ENCODE measurements at places on chromosomes 12 and 14.

DNA sequence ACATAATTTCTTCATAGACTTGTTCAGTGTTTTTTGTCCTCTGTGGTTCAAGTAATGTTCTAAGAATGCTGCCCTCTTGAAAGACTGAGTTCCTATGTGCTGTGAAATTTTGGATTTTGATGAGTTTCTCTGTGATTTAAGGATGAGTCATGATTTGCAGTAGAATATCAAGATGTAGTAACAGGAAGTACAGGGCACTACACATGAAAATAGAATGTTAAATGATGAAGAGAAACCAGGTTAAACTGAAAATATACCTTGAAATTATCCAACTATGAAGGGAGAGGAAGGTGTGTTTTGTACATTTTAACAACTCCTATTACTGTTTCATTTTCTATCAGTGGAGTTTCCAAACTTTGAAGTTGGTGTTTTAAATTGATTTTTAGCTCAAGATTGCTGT, 4.8 kb downstream of the ELK3 start:
- no peak for DNase-seq

GRCh38 chr12:80814453-80814852, 97.7 kb downstream of the MYF5 start:
- no peak for DNase-seq

DNA sequence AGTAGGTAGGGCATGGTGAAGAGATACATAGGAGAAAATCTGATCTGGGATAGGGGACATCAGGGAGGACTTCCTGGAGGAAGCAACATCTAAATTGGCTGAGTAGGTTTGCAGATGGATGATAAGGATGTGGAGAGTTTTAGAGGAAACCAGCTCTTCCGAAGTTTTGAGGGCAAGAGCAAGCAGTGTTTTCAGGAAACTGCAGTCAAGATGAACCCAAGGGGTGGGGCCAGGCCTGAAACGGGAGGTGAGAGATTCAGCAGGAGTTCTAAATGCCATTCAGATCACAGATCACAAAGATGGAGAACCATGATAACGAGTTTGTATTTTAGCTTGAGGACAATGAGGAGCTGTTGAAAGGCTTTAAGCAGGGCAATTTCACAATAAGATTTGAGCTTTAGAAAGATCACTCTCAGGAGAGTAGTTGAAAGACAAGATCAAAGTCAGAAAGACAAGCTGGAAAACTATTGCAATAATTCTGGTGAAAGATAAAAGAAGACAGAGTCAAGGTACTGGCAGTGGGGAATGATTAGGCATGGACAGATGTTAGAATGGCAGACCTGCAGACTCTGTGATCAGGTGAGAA, 70.1 kb upstream of the PLXNC1 start:
- DNase-seq = no peak

- no peak for DNase-seq
Measured at GRCh38 chr12:60197589-60197988, 601.8 kb downstream of the SLC16A7 start.

DNA sequence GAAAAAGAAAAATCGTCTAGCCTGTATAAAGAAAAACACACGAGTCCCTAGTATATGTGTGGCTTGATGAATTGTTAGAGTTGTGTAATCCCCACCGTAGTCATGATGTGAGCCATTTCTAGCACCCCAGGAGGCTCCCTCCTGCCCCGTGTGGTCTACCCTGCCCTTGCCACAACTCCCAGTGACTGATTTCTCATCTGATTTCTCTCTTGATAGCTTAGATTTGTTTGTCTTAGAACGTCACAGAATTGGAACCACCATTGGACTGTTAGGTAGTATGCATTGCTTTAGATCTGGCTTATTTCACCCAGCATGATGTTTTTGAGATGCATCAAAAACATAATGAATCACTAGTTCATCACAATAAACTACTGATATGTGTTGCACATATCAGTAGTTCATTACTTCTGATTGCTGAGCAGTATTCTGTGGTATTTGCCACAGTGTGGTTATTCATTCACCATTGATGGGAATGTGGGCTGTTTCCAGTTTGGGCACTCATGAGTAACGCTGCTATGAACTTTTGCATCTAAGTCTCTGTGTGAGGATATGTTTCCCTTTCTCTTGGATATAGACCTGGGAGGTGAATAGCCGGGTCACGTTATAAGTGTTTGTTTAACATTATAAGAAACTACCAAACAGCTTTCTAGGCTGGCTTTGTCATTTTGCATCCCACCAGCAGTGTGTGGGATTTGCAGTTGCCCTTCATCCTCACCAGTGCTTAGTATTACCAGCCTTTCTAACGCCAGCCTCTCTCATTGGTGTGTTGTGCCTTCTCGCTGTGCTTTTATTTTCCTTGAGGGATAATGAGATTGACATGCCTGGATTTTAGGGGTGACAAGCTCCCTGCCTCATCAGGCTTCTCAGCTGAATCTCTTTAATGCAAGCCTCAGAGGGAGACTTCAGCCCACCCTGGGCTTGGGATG, 31.9 kb upstream of the NCOR2 start:
- no peak for DNase-seq

DNA sequence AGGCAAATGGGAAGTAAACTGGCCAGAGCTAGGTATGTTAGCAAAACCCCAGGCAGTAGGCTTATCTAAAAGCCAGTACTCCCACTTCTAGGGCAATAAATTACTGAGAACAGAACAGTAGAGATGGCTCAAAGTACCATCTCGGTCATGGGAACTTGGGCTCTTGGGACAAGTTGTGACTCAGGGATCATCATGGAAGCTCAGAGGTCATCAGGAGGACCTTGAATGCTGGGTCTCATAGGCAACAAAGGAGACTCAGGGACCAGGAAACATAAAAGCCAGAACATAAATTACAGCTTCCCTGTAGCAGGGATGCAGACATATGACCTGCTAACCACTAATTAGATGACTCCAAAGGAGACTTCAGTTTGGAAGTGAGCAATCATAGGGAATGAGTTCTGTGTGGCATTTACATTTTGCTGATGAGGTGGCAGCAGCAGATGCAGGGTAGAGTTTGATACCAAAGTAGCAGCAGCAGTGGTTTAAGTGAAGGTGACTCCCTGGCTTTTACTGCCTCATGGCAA, 97.6 kb upstream of the SCAF11 start:
- DNase-seq = no peak

DNA sequence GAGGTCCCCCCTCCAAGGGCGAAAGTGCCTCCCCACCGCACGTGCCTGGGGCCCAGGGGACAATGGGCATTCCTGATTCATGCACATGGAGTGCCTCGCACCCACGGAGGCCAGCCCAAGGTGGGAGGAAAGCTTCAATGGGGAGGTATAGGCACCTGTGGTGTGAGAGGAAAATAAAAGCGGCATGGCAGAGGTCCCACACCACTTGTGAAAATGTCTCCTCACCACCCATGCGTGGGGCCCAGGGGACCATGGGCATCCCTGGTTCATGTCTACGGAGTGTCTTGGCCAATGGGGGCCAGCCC, 384.7 kb downstream of the ALG10 start:
- no peak for DNase-seq

DNA sequence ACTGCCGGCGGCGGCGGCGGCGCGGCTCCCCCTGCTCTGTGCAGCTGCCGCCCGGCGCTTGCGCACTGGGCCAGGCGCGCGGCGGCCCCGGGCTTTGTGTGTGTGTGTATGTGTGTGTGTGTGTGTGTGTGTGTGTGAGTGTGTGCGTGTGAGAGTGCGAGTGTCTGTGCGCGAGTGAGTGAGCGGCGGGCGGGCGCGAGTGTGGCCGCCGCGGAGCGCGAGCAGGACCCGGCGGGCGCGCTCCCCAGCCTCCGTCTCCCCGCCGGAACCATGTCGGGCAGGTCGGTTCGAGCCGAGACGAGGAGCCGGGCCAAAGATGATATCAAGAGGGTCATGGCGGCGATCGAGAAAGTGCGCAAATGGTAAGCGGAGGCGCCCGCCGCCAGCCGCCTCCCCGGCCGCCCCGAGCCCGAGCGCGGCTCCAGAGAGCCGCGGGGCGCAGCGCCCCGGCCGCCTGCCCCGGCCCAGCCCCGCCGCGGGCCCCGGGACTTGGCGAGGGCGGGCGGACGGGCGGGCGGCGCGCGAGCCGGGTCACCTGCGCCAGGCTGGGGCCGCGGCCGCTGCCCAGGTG, at the start of gene BCL7A:
Gene BCL7A, plus strand, starts transcription at position 63 of the 571 bp plus-strand sequence. Its CDS starts 208 bp downstream, at position 271.
- DNase-seq = peak; percentile 49

DNA sequence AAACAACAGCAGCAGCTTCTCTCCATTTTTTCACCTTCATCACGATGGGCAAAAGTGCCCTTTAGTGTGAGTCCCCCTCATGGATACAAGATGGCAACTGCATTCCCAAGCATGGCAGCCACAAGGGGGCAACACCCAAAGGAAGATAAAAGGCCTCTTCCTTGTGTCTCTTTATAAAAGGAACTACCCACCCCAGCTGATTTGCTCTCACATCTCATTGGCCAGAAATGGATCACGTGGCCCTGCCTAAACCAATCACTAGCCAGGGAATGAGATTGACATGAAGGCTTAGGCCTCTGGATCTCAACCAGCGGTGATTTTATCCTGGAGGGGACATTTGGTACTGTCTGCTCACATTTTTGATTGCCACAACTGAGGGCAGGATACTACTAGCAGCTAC, 21.9 kb upstream of the IFT81 start:
- DNase-seq = no peak

- no peak for DNase-seq
Measured at GRCh38 chr12:47488888-47489287, 216.9 kb downstream of the RPAP3 start.

GRCh38 chr12:19761463-19761862, 322.2 kb downstream of the AEBP2 start:
- DNase-seq = no peak

DNA sequence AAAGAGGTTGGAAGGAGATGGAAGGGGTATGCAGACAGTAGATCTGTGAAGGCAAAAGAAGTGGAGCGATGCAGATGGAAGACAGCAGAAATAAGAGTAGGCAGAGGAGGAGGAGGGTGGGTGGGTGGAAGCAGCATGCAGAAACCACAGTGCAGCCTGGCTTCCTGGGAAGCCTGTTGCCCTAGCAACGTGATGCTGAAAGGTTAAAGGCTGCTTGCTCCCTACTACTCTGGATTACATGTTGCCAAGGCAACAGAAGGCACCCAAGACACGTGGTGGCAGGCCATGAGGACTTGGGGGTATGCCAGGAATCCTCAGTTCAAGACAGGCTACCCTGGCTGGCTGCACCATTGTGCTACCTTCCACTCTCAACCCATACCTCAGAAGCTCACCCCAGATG, 129.6 kb downstream of the GRIN2B start:
- DNase-seq = no peak

DNA sequence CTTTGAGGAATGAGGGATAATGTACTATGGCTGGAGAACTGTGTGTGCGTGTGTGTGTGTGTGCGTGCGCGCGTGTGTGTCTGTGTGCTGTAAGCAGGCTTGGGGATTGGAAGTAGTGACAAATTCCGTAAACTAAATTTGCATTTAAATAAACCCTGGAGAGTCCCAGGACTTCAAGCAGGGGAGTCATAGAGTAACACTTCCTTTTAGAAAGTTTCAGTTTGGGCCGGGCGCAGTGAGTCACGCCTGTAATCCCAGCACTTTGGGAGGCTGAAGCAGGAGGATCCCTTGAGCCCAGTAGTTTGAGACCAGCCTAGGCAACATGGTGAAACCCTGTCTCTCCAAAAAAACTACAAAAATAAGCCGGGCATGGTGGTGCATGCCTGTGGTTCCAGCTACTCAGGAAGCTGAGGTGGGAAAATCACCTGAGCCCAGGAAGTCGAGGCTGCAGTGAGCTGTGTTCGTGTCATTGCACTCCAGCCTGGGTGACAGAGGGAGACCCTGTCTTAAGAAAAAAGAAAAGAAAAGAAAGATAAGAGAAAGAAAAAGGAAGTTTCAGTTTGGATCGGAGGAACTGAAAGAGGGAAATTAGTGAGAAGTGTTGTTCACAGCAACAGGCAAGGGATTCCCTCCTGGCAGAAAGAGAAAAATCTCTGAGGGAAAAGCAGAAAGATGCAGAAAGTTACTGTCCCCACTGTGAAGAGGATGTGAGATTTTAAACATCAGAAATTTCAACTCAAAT, 222.7 kb upstream of the SOX5 start:
- DNase-seq = no peak

DNA sequence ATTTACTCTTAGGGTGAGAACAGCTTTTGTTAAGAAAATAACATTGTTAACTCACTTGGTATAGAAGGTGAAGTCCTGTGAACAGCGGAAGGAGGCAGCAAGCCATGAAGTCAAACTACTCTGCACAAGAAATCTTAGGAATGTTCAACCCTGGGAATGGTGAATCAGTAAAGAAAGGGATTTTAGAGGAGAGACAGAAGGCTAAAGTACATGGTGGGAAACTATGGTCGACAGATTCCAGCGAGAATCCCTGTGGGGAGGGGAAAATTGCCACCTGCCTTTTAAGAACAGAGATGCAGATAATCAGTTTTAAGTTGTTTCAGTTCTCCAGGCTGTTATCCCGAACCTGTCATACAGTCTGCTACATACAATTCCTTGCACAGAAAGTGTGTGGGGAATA, 63.2 kb upstream of the PTPRR start:
- DNase-seq = no peak

GRCh38 chr12:21843795-21844194, 69.3 kb upstream of the KCNJ8 start:
- no peak for DNase-seq

DNA sequence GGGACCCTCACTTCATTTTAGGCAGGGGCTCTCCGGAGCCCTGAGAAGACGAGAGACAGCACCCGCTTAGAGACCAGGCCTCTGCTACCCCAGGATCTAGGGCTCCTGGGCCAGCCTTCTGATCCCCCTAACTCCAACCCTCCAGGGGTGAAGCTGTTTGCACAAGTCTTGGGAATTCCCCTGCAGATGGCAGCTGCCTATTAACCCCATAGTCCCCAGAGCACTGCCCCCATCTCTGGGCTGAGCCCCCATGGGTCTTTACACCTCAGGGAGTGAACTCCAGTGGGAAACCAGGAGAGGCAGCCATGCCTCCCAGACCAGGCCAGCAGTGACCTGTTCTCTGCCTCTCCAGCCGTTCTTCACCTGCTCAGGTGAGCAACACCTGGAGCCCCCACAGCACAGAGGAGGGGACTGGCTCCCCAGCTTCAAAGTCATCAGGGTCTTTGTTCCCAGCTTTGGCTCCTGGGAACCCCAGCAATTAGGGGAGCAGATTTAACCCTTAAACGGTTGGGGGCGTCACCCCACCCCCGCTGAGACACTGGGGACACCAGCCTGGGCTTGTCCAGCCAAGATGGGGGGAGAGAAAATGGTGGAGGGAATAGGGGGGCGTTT, 2.3 kb downstream of the WNT10B start:
- DNase-seq = no peak

GRCh38 chr12:89552376-89552775, 26.5 kb upstream of the POC1B start:
- DNase-seq = no peak

- no peak for DNase-seq
Measured at GRCh38 chr12:95004610-95005009, 1.1 kb upstream of the NDUFA12 start.

GRCh38 chr12:129200576-129200975, 347.3 kb downstream of the GLT1D1 start:
- no peak for DNase-seq

DNA sequence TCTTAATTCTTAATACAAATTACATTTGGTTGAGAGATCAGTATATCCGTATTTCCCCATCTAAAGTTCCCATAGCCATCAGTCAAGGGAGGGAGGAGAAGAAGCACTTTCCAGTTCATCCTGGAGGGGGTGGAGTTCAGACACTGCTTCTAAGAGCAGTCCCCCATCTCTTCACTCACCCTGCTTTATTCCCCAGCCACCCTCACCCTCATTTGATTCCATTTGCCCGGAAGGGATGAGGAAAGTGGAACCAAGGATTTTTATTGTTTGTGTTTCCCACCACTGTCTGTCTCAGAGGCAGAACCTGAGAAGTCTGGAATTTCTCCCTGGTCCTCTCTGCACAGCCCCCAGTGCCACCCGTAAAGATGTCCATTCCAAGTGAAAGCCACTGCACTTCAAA, 134.2 kb upstream of the HIF1A start:
- no peak for DNase-seq

- no peak for DNase-seq
Measured at GRCh38 chr14:49962621-49963020, 69.7 kb downstream of the ARF6 start.
